ENCODE measurements at places on chromosomes 13 and 19. TPM values are rescaled to one million over a fixed set of nuclear protein-coding genes. Genes with fewer than 3 reads are reported as not detected.

GRCh38 chr13:95607366-95607765, 37.1 kb downstream of the DZIP1 start:
- no peak for DNase-seq

GRCh38 chr13:113997845-113998751, 24.2 kb upstream of the C13orf46 start:
- DNase-seq: peak; percentile 76

DNA sequence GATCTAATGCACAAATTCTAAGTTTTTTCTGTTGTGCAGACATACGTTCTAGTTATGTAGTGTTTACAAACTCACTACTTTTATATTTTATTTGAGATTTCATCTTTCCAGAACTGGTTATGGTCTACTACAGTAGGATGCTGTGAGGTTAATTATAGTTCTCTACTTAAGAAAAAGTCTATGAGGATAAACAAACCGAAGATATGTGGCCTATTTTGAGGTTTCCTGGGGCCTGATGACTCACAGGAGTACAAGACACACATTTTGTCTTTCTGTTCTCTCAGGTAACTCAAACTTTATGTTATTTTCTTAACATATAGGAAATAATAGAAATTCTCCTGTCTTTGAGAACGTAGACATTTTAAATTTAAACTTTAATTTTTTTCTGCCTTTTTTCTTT, 45.1 kb downstream of the PCDH20 start:
- no peak for DNase-seq

- no peak for DNase-seq
Measured at GRCh38 chr19:6828306-6828697, 55.8 kb downstream of the VAV1 start.

DNA sequence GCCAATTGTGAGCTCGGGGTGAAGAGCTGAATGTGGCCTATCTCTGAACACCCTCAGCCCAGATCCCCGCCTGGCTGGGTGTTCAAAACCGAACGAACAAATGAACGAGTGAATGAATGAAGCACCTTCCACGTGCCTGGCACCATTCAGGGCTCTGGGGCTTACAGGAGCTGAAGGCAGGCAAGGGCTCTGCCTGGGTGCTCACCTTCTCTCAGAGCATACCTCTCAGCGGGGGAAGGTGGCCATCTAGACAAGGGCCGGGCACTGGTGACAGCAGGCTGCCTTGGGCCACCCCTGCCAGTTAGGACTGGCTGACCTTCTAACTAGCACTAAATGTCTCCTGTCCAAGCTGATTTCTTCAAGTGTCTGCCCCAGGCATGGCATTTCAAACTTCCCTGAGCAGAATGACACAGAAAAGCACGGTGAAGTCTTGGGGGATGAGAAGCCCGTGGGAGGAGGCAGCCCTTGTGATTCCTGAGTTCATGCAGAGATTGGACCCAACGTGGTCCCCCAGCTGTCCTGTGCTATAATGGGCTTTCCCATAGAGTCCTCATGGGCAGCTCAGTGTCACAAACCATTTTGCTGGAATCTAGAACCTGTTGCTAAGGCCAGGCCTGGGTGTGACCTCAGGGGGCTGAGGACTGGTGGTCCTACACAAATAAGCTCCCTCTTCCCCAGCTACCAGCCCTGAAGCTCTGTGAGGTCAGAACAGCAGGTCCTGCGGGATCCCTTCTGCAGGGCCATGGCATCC, 27.9 kb upstream of the VSTM2B start:
- DNase-seq: no peak

DNA sequence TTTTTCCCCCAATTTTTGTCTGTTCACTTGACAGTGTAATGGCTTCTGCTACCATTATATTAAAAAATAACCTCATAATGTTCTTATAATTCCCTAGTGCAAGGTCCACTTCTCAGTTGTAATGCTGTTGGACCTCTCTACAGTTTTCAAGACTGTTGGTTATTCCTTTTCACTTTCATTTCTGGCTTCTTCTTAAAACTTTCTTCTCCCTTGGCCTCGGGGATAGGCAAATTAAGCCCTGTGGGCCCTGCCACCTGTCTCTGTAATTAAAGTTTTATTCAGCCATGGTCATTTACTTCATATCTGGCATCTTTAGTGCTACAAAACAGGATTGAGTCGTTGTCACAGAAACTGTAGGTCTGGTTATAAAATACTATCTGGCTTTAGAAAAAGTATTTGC, 313.5 kb downstream of the KLF12 start:
- no peak for DNase-seq

DNA sequence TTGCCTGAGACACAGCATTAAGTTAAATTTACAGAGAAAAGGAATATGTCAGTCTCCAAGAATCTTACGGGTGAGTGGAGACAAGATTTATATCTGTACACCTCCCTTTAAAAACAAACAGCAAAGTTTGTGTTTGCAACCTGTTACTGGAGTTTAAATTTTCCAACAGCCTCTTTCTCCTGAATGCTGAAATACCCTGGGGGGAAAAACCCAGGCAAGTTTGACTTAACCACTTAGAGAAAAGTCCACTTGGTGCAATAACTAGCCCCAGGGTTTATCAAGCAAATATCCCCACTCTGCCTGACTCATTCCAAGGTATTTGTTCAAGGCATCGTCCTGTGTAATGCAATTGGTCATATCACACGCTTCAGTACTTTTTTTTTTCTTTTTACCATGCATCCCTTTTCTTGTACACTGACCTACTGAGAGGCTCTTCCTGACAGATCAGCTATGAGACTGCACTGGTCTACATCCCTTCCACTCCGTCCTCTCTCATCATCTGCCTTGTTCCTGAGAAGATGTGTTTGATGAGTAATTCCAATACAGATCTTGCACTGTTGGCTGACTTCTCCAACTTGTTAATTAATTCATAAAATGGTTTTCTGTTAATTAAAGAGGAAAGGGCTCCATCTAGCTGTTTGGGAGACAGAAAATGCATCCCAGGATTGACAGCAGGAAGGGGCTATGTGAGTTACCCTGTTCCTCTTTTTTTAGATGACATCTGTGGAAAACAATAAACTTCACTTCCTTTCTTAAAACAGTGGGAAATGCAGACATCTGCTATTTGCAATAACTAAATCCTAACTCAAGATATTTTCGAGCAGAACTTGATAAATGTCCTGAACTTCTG, 212.5 kb upstream of the IRS2 start:
- no peak for DNase-seq

DNA sequence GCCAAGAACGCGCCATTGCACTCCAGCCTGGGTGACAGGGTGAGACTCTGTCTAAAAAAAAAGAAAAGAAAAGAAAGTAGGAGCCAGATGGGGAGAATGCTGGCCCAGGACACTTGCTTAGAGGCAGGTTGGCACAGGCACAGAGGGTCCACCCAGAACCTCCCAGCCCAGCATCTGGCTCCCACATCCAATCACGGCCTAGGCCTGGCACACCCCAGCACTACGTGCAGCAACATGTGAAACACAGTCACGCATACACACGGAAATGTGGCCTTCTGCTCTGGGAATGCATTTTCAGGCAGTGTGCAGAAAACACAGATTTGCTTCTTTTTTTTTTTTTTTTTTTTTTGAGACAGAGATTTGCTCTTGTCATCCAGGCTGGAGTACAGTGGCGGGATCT, 20.9 kb upstream of the FOSB start:
- no peak for DNase-seq

- no peak for DNase-seq
Measured at GRCh38 chr19:6015841-6016545, 38.1 kb upstream of the RANBP3 start.

- DNase-seq: no peak
Measured at GRCh38 chr13:62847520-62847919, 1431.9 kb upstream of the PCDH20 start.

GRCh38 chr13:53126841-53127245, 98.2 kb downstream of the OLFM4 start:
- DNase-seq: peak; percentile 38

DNA sequence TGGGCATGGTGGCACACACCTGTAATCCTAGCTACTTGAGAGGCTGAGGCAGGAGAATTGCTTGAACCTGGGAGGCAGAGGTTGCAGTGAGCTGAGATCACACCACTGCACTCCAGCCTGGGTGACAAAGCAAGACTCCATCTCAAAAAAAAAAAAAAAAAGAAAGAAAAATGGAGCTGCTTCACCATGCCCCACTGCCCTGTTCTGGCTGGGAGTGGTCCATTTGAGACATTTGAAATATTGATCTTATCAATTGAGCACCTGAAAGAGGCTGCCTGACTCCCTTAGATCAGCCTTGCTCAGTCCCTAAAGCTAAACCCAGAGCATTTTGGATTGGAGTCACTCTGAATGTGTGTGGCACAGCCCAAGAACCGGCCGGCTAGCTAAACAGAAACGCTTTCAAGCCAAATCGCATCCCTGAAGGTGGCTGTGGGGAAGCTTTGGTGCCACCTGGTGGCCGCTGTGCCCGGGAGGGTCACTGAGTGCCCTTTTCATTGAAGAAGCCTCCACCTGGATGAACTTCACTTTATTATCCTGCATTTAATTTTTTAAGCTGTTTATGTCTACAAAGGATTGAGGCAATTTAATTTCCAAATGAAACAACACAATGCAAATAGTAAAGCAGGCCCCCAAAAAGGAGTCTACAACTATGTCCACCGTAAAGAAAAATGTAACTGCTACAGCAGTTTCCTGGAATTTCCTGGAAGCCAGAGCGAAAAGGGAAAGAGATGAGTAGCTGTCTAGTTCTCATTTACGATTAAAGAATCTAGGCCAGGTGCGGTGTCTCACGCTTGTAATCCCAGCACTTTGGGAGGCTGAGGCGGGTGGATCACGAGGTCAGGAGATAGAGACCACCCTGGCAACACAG, 53.1 kb upstream of the SERPINE3 start:
- peak; percentile 90 for DNase-seq

DNA sequence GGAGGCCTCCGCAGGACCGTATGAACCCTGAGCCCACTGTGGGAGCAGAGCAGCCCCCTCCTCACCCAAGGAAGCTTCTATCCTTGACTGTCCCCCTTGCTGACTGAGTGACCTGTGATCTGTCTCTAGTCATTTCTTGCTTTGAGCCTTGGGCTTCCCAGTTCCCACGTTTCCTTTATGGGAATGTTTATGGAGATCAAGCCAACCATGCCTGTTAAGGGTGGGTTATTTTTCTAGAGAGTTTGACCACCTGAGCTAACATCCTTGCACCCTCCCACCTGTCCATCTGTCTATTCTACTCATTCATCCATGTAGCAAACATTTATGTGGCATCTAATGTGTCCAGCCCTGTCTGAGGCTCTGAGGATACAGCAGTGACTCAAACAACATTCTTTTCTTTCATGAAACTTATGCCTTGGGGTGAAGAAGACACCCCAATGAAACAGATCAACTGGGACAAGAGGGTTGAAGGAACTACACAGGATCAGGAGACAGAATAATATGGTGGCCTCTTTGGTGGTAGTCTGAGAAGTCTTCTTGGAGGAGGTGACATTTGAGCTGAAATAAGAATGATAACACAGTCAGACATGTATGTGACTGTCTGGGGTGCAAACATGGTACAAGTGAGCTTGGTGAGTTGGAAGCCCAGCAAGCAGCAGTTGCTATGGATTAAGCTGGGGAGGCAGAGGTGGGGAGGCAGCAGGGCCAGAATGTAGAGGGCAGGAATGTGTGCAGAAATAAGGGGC, 30.5 kb downstream of the CERS4 start:
- DNase-seq: no peak

GRCh38 chr19:16330368-16330801, 5.8 kb downstream of the KLF2 start:
- peak; percentile 68 for DNase-seq

DNA sequence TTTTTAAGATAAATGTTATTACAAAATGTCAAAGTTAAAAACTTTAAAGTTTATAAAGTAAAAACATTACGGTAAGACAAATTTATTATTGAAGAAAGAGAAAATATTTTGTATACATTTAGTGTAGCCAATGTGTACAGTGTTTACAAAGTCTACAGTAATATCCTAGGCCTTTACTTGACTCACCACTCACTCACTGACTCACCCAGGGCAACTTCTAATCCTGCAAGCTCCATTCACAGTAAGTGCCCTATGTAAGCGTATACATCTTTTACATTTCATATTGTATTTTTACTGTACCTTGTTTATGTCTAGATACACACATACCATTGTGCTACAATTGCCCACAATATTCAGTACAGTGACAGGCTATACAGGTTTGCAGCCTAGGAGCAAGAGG, 448.2 kb downstream of the KCTD12 start:
- no peak for DNase-seq

DNA sequence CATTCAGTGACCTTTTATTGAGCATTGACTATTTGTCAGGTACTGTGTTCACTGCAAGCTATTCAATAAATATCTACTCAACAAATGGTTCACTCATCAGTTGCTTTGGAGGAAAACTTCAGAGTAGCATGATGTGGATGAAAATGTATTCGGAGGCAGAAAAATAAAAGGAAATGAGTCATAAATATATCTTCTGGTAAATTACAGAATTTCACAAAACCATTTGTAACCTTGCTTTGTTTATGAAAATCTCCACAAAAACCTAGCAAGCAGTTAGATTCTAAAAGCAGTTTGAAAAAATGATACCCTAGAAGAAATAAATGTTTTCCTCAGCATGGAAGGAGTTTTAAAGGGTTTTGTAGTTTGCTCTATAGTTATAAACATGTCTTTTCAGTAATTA, 399.6 kb downstream of the LMO7 start:
- DNase-seq: no peak

GRCh38 chr19:17296273-17296672, 7.0 kb downstream of the ABHD8 start:
- DNase-seq: no peak

Gene PPFIA3
- 4.0 TPM for total RNA-seq

Gene SULT2B1
- total RNA-seq: 0.35 TPM

Gene SYNGR4
- not detected for total RNA-seq

Gene ZNF285
- total RNA-seq: 5.5 TPM

Gene OR7A17
- not detected for total RNA-seq

Gene IL11
- total RNA-seq: not detected

Gene SULT2A1
- not detected for total RNA-seq
